ENCODE measurements at places on chromosomes 5 and 9.

DNA sequence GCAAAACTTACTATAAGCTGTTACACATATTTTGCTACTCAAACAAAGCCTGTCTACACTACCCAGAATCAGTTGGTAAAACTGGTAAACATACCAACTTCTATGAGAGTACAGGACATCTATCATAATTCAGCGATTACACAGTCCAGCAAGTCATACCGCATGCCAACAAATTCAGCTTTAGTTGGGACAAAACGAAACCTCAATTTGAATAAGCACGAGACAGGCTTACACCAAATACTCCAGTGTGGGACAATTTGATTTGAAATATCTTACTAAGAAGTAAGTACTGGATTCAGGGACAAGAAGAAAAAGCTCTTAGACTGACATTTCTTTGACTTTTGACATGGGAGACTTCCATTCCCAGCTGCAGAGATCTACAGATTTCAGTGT, 2.0 kb downstream of the NRG2 start:
- no peak for DNase-seq

DNA sequence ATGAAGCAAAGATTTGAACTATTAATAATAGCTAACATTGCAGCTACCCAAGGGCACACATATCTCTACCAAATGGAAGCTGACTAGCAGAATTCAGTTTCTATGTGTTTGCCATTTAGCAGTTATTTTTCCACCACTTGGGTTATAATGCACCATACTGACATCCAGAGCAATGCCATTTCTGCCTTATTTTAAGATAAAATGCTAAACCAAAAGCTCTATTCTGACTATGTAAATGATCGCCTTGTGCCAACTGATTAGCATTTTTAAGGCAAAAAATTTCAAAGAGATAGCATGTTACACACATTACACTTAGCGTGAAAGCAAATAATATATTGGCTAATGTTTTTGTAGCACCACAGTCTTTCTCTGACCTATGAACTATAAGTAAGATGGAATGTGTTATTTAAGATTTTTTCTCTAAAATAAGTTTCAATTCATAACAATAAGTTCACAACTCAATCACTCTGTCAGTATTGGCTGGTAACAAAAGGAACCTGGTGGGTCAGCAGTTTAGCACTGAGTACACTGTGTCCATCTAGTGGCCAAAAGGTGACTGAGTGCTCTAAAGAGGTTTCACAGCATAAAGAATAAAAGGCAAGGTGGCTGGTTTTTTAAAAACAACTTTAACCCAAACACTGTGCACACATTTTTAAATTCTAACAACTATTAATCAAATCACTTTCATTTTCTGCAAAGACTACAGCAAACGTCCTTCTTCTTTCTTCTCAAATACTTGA, 443.5 kb downstream of the PDE4D start:
- peak; percentile 15 for DNase-seq

DNA sequence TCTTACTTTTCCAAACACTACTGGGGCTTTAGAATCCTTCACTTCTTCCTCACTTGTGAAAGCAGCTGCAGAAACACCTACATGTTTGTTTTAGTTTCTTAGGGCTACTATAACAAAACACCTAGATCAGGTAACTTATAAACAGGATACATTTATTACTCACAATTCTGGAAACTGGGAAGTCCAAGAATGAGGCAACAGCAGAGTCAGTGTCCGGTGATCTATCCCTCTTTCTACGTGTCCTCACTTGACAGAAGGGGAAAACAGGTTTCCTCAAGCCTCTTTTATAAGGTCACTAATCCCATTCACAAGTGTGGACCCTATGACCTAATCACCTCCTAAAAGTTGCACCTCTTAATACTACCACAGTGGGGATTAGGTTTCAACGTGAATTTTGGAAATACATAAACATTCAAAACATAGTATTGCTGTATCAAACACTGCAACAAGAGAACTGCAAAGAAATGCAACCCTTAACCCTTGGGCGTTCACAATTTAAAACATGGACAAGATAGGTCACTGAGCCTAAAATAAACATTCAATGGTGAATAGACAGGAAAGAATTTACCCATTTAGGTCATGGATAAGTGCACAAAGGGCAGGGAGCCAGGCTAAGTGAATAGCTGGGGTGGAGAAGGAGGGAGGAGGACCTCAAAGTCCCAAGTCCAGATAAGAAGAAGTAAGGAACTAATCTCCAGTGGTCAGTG, 104.3 kb downstream of the PIK3R1 start:
- DNase-seq, result no peak

GRCh38 chr9:27118916-27119315, 9.9 kb downstream of the TEK start:
- no peak for DNase-seq

- no peak for DNase-seq
Observed at GRCh38 chr9:99782962-99783718, 38.5 kb upstream of the NR4A3 start.

GRCh38 chr9:98357921-98358535, 102.6 kb upstream of the TBC1D2 start:
- no peak for DNase-seq

GRCh38 chr9:89455356-89455824, 42.5 kb downstream of the SEMA4D start:
- DNase-seq, result no peak

- DNase-seq, result no peak
Observed at GRCh38 chr5:82676661-82677060, 398.5 kb upstream of the RPS23 start.

DNA sequence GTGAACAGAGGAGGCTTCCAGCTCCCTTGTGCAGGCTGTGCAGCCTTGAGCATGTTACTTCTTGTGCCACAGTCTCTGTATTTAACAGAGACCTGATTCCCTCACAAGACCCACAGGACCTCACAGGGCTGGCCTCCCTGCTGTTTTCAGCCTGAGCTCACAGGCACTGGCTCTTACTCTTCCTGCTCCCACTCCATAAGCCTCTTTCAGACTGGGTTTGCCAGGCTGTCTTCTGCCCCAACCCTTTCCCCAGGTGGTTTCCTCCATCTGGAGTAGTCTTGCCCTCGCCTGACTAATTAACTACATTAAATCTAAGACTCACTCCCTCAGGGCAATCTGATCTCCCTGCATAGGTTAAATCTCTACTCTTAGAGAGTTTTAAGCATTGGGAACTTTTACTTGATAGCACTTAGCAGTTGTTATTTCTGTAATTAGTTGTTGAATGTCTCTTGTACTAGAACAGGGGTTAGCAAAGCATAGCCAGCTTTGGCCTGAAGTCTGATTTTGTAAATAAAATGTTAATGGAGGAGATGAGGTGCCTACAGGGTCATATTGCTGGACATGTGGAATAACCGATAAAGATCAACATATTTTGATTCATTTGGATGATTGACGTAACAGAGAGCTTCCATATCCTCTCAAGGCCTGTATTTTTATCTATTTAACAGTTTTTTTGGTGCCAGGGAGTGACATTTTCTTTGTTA, 28.6 kb upstream of the SPATA31E1 start:
- no peak for DNase-seq

GRCh38 chr5:84113246-84114105, 271.2 kb downstream of the EDIL3 start:
- peak; percentile 99 for DNase-seq

- peak; percentile 28 for DNase-seq
Observed at GRCh38 chr5:31148959-31149475, 44.5 kb upstream of the CDH6 start.

GRCh38 chr5:80701597-80701996, 46.8 kb upstream of the DHFR start:
- no peak for DNase-seq

DNA sequence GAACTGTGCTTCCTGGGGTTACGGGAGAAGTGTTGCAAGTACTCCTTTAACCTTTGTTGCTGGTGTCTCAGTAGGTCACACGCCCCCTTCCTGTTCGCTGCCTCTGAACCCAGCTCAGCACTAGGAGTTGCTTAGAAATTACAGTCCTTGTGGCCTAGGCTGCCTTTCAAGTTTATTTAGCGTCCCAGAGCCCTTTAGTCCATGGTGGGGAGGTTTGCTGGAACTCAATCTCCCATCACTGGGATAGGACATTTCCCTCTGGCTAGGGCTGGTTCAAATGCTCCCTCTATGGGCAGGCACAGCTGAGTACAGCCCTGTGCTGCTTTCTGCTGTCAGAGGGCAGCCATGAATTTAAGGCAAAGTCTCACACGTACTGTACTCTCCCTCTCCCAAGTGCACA, 4.7 kb downstream of the IFNA8 start:
- DNase-seq, result peak; percentile 11
